ENCODE measurements at places on chromosomes 5 and 9.
A peak's percentile ranks its signal among the peaks of the same experiment; 100 is the strongest.

- no peaks in the 10 kb centered on the region for H3K27me3 ChIP-seq
- no peaks in the 10 kb centered on the region for H3K4me1 ChIP-seq
- no peak overlapping the region for H3K27ac ChIP-seq
- DNase-seq = no peak
Observed at GRCh38 chr5:162154242-162154641, 86.7 kb downstream of the GABRG2 start.

DNA sequence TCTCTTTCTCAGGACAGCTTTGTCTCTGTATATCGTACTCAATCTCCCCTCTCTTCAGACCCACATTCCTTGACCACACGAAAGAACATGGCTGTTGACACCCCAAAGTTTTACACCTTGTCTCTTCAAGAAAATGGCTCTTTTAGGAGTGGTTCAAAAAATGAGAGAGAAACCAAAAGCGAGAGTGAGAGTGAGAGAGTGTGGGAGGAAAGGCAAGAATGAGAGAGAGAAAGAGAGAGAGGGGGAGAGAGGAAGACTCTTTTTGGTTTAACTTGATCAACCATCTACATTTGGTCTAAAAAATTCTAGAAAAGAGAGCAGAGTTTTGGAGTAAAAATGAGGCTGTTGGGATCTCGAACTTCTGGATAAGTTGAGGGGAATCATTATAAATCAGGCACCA, 581.8 kb upstream of the WWC1 start:
- H3K4me1 ChIP-seq = peaks cover 16% of the 10 kb centered on the region
- H3K27ac ChIP-seq = no peak overlapping the region
- no peak for DNase-seq
- H3K4me3 ChIP-seq = no peak overlapping the region

- no peak overlapping the region for H3K27ac ChIP-seq
- no peak overlapping the region for H3K4me3 ChIP-seq
- no peaks in the 10 kb centered on the region for H3K4me1 ChIP-seq
Observed at GRCh38 chr5:96043446-96043845, 81.8 kb upstream of the ELL2 start.

DNA sequence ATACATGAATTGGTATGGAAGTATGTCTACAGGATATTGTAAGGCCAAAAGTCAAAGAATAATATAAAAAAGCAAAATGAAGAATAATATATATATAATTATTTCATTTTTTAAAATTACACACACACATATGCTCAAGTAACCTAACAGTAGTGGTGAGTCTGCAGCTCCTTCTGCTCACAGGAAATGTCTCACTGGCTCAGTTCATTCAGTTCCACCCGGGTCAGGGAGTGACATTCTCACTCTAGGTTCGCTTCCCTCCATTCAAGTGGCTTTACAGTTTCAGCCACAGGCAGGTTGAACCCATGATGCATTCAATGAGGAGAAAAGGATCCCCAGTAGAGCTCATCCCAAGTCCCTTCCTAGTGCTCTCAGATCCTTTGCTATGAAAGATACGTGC, 90.8 kb downstream of the SUSD1 start:
- H3K36me3 ChIP-seq = peaks cover 4% of the 10 kb centered on the region
- H3K27me3 ChIP-seq = no peaks in the 10 kb centered on the region
- 0 out of 2 replicates have a peak, but pooled peaks cover 4% of the 10 kb centered on the region for H3K4me1 ChIP-seq

DNA sequence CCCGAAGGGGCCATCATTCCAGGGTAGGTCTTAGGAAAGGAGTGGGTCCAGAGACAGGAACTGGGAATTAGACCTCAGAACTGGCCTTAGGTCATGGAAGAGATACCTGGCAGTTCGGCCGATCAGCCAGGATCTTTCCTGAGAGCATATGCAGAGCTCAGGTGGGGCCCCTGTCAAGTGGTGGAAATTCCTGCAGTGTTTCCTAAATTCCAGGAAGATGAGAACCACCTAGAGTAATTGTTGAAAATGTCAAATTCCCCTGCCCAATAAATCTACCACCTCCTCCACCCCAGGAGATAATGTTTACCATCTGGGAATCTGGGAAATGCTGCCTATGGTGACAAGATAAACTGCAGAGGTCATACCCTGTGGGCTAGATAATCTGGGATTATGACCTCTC, 14.6 kb downstream of the TMEM171 start:
- H3K4me1 ChIP-seq = no peaks in the 10 kb centered on the region
- no peak for DNase-seq
- no peak overlapping the region for H3K4me3 ChIP-seq

DNA sequence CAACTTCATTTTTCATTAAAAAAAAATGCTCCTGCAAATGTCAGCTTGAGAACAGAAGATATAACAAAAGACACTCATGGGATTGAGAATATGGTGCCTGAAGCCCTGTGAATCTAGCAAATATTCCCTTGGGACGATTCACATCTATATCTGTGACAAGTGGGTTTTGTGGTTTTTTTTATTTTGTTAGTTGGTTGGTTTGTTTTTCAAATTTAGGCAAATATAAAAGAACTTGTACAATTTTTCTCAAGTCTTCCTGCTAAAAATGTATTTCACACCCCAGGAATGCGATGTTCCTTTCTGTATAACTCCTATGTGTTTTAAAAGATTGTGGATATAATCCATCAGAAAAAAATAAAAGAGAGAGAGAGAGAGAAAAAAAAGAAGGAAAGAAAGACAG, 1061.8 kb upstream of the ARRDC3 start:
- no peak for DNase-seq
- H3K27ac ChIP-seq = no peak overlapping the region

DNA sequence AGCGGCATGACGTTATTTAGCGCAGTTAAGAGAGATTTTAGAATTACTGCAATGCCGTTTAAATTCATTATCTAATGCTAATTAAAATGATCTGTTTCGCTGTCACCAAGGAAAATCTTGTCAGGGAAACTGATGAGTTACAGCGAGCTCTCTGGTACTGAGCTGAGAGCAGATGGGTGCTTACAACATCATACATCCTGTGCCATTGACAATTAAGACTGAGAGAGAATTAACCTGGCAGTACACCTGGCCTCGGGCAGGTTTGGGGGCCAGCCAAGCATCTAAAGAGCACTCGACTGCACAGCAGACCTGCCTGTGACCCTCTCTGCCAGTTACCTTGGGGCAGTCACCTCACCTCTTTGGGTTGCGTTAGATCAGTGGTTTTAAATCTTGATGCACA, 55.0 kb downstream of the PUM3 start:
- no peak overlapping the region for H3K27ac ChIP-seq
- peaks cover 5% of the 10 kb centered on the region for H3K36me3 ChIP-seq
- H3K27me3 ChIP-seq = no peaks in the 10 kb centered on the region
- DNase-seq = no peak

GRCh38 chr5:120657104-120657503, 193.0 kb downstream of the PRR16 start:
- no peak overlapping the region for H3K4me3 ChIP-seq
- no peaks in the 10 kb centered on the region for H3K36me3 ChIP-seq
- no peaks in the 10 kb centered on the region for H3K4me1 ChIP-seq

DNA sequence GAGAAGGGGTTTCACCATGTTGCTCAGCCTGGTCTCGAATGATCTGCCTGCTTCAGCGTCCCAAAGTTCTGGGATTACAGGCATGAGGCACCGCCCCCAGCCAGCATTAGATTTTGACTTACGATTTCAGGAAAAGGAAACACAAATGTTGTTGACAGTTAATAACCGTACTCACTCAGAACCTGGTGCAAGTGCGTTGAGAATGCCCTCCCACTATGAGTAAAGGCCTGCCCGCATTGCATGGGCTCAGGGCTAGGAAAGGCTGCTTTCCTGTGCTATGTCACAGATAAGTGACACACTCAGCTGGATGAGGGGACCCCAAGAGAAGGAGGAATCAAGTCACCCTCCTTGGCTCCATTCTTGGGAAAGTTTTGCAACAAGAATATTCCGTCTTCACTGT, 42.4 kb downstream of the NDST1 start:
- H3K4me3 ChIP-seq = no peak overlapping the region
- no peaks in the 10 kb centered on the region for H3K4me1 ChIP-seq
- no peak for DNase-seq
- no peaks in the 10 kb centered on the region for H3K36me3 ChIP-seq

- H3K27ac ChIP-seq = no peak overlapping the region
- no peak overlapping the region for H3K4me3 ChIP-seq
- H3K36me3 ChIP-seq = no peaks in the 10 kb centered on the region
- no peaks in the 10 kb centered on the region for H3K27me3 ChIP-seq
- H3K4me1 ChIP-seq = no peaks in the 10 kb centered on the region
Observed at GRCh38 chr5:160969645-160970044, 117.6 kb upstream of the ATP10B start.

DNA sequence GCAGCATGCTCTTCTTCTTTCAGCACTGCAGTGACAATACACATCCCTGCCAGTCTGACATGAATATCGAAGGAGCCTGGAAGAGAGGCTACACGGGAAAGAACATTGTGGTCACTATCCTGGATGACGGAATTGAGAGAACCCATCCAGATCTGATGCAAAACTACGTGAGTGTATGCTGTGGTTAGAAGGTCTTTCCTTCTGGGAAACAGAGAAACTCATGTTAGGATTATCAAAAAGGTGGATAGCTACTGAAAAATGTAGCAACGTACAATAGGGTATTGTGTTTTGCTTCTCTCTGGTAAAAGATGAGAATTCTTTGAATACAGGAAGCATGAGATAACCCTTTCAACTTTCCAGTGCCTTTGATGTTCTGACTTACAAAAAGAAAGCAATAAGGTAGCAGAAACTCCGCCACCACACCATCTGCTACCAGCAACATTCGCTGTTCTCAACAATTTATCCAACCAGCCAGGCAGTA, 133.3 kb downstream of the PCSK5 start:
- no peak overlapping the region for H3K27ac ChIP-seq
- no peaks in the 10 kb centered on the region for H3K36me3 ChIP-seq
- DNase-seq = no peak
- H3K4me3 ChIP-seq = no peak overlapping the region
- H3K27me3 ChIP-seq = no peaks in the 10 kb centered on the region

GRCh38 chr9:16505199-16505598, 365.3 kb downstream of the BNC2 start:
- peak; percentile 12 for DNase-seq
- peaks cover 11% of the 10 kb centered on the region for H3K4me1 ChIP-seq
- no peak overlapping the region for H3K4me3 ChIP-seq
- H3K36me3 ChIP-seq = no peaks in the 10 kb centered on the region

DNA sequence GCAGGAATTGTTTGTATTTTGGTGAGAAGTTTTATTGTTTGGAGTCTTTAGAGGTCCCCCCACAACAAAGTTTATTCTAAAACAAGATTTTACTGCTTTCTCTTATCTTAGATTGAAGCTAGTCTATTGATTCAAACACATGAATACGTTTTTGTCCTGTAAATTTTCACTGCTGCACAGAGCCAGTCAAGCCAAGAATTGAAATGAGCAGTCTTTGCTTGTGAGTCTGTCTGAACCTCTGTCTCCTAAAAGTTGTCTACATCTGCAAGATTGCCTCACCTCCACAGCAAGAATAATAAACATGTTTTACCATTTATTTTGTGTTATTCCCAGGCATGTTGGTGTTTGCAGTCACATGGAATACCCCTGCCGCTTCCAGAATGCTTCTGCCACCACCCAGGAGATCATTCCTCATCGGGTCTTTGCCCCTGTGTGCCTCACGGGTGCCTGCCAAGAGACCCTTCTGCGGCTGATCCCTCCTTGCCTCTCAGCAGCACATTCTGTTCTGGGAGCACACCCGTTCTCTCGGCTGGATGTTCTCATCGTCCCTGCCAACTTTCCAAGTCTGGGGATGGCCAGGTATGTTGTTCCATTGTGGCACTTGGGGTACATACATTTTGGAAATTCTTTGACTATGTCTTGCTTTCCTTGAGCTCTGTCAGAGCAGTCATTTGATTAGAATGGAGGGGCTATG, 74.1 kb downstream of the AOPEP start:
- H3K27me3 ChIP-seq = no peaks in the 10 kb centered on the region
- no peak overlapping the region for H3K4me3 ChIP-seq

- no peak overlapping the region for H3K4me3 ChIP-seq
- no peaks in the 10 kb centered on the region for H3K36me3 ChIP-seq
- no peaks in the 10 kb centered on the region for H3K27me3 ChIP-seq
- no peak overlapping the region for H3K27ac ChIP-seq
Observed at GRCh38 chr5:138685193-138685745, 68.0 kb upstream of the CTNNA1 start.

DNA sequence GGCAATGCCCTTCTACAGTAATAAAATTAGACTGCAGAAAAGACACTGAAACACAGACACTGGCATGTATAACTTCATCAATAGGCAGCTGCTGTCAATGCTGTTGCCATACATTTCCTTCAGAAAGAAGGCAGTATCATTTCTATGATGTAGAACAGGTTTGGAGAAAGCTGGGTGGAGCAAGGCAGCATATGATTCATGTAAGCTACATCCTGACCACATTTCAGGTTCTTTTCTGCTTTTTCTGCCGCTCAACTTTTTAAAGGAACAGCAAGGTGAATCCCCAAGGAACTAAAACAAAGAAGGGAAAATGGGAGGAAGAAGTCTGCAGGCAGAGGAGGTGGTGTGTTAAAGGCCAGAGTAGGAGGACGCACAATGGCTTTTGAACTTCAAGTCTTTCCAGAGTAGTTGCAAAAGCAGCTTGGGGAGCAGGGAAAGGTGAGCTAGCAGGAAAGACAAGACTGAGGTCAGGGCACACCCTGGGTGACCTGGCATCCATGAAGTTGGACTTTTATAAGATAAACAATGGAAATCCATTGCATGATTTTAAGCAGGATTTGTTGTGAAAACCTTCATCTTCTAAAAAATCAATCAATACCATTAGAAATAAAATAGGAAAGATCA, 142.1 kb downstream of the MED10 start:
- peak overlapping the region; percentile 78 for H3K27ac ChIP-seq
- no peaks in the 10 kb centered on the region for H3K36me3 ChIP-seq
- H3K4me3 ChIP-seq = no peak overlapping the region
- no peak for DNase-seq
- no peaks in the 10 kb centered on the region for H3K27me3 ChIP-seq

- H3K27me3 ChIP-seq = no peaks in the 10 kb centered on the region
- no peak overlapping the region for H3K4me3 ChIP-seq
- peak; percentile 22 for DNase-seq
Observed at GRCh38 chr9:128304971-128305288, 17.3 kb downstream of the TRUB2 start.

GRCh38 chr9:127130661-127131538, 8.5 kb upstream of the ANGPTL2 start:
- H3K27me3 ChIP-seq = no peaks in the 10 kb centered on the region
- DNase-seq = no peak
- no peak overlapping the region for H3K4me3 ChIP-seq
- H3K36me3 ChIP-seq = no peaks in the 10 kb centered on the region
- H3K27ac ChIP-seq = peak overlapping the region; percentile 80

Measured in PC-9 (cell line).